ENCODE measurements at places on chromosomes 7 and 10.

DNA sequence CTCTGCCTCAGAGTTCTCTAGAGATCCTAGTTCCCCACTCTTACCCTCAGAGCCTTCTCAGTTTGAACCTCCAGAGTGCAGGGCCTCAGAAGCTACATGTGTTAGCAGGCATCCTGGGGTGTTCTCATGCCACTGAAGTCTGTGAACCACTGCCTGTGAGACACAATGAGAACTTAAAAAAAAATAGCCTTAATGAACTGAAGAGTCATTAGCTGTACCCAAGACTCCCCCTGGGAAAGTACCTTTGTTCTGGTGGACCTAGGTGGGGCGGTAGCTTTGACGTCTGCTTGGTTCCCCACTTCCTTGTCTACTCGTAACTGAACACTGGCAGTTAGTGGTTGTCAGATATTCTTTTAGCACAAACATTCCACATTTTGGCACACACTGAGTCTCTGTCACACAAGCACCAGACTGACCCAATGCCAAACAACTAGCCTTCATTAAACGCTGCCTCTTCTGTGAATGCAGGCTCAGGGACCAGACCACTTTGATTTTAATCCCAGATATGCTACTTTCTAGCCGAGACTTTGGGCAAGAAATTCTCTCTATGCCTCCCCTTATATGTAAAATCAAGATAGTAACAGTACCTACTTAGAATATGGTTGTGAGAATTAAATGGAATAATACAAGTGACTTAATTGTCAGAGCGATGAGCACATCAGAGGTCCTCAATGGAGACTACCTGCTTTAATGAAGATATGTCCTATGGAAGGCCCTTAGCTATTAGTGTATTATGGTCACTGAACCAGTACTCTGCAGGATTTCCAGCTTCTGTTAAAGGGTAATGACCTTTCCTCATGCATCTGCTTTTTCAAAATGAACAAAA is 75.3 kb upstream of the CC2D2B start:
- peak; percentile 48 for DNase-seq

DNA sequence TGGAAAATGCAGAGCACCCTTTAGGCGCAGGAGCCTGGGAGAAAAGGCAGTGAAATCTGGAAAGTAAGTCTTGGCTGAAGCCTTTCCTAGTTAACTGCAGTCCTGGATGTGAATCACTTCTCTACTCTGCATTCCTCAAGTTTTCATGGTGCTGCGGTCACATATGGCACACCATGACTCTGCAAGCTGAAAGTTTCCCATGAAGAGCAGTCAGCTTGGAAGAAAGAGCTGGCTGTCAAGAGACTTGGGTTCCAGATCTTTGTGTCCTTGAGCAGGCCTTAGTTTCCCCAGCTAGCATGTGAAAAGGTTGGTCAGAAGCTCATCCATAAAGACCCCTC is 548.3 kb downstream of the SORCS3 start:
- no peak for DNase-seq

DNA sequence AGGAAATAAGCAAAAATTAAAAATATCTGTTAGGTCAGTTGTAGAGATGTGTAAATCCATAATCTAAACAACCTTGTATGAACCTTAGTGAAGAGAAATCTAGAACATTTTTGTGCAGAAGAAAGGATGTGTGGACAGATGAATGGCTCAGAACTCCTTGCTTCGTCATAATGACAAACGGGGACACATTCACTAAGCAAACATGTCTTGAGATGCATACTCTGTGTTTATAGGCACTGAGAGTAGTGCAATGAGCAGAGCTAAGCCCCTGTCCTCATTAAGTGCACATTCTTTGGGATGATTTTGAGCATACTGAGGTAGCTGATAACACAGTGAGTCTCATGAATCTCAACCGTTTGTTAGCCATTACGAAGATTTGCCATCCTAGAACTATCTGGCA is 360.6 kb upstream of the ANKRD30A start:
- DNase-seq = no peak

- DNase-seq = no peak
Measured at GRCh38 chr7:105496521-105496920, 25.6 kb downstream of the PUS7 start.

DNA sequence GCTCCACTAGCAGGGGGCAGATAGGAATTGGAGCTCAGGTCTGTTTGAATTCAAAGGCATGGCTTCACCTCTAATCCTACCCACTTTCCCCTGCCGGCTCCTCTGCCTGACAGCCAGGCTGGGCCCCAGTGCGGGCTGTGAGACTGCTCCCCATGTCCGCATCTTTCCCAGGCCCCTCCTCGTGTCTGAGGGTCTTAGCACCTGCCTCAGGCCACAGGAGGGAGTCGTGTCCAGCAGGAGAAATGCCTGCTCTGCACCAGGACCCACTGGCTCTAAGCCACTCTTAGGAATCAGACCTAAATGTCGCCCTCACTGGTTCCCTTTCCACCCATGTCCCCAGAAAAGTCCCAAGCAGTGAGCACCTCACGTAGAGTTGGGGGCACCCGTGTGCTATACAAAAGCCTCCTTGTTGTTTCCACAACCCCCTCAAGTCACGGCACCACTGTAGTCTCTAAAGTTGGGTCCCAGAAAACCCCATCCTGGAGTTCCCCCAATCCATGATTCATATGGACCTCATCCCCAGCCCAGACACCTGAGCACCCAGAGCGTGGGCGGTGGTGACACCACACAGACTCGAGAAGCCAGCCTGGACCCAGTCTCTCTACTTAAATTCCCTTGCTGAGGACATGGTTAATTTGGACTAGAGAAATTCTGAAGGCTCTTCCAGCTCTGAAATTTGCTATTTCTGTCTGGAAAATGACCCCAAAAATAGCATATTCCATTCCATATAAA is 466.4 kb upstream of the ZMIZ1 start:
- peak; percentile 40 for DNase-seq

GRCh38 chr7:46191776-46192175 is 270.7 kb upstream of the IGFBP3 start:
- no peak for DNase-seq

DNA sequence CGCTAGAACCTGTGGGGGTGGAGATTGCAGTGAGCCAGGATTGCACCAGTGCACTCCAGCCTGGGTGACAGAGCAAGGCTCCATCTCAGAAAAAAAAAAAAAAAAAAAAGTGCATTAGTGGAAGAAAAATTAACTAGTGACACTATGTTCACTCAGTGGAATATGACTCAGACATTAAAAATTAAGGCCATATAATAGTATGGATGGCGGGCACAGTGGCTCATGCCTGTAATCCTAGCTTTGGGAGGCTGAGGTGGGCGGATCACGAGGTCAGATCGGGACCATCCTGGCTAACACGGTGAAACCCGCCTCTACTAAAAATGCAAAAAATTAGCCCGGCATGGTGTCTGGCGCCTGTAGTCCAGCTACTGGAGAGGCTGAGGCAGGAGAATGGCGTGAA is 3.4 kb downstream of the PHYH start:
- no peak for DNase-seq

- no peak for DNase-seq
Measured at GRCh38 chr10:27380929-27381358, 123.2 kb upstream of the RAB18 start.

DNA sequence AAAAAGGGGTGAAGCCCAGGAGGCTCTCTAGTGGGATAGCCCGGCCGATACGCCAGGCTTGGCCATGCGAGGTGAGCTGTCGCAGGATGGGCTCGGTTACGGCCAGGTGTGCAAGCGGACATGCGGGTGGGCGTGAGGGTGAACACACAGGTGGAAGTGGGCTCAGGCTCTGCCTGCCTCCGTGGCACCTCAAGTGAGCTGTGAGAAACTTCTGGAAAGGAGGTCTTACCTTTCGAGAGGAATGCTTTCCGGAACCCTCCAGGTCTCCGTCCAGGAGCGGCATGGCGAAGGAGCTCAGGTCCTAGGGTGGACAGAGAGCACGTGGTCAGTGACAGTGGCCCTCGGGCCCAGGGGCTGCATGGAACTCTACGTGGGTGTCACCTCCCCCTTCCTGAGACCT is 90.7 kb downstream of the PRKAG2 start:
- no peak for DNase-seq

DNA sequence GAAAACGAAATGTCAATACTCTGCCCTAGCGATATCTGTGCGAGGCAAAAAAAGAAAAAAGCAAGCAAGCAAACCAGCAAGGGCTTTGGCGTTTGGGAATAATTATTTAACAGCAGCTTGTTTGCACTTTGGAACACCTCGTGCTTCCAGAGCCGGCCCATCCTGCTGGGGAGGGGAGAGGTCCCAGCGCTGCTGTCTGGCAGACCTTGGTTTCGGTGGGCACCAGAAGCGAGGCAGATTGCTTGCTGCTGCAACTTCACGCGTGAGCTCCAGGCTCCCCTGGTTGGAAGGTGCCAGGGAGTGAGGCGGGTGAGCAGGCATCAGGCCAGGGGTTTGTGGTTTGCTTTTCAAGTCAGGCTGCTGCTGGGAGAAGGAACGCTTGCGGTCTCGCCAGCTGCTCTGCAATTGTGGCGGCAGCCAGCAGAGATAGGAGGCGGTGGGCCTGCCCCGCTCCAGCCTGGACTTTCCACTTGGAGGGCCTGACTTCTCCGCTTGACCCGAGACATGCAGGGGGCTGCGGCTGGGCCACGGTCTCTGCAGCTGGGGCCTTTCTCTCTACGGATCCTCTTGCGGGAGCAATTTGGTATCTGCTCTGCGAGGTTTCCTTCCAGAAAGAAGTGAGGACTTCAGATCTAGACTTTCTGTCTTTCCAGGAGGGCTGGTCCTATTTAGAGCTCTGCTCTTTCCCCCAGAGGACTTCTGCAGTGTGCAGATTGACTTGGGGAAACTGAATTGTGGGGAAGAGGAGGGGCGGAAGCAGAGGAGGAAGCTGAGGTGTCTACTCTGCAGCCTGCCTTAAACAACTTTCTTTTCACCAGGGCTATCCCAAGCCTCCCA is 131.4 kb downstream of the PRPF18 start:
- DNase-seq = peak; percentile 40

DNA sequence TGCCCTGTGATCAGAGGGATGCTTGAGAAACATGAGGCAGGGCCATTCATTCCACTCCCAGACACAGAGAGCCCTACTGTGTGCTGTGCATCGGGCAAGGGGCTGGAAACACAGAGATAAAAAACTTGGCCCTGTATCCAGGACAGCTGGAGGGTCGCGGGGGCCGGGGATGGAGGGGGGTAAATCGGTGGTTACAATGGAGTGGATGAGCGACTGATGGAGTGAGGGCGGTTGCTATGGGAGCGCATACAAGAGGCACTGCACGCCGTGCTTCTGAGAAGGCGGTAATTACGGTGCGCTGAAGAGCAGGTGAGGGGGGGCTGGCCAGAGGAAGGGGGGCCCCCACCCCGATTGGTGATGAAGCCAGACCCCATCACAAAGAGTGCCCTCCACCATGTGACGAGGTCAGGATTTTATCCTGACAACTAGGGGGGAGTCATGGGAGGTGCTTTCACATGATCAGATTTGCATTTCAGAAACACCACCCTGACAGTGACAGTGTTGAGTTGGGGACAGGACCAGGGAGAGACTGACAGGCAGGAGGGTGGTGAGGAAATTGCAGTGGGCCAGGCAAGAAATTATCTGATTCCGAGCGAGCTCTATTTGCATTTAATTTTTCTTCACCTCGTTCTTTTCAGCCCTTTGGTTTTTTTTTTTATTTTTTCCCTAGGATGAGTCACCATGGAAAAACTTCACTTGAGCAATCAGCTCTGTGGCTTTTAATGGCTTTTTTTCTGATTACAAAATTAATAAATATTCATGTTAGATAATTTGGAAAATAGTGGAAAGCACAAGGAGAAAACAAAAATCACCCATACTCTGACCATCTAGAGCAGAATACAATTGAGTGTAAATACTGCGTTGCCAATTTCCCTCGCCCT is 7.8 kb downstream of the CPA5 start:
- no peak for DNase-seq

Measured in activated CD4-positive, alpha-beta T cell treated with anti-CD3 and anti-CD28 coated beads, Interleukin-2, amount 50 U/mL, for 48 hours (primary cell).